ENCODE measurements at places on chromosomes 11 and 22. TPM values are rescaled to one million over a fixed set of nuclear protein-coding genes. Genes with fewer than 3 reads are reported as not detected.

Gene OR5A1
- total RNA-seq: not detected

Gene TPCN2
- 6.5 TPM for total RNA-seq

Gene OR4D5
- total RNA-seq: not detected

Gene ZNF280B
- total RNA-seq: 1.2 TPM

Gene USP2
- 0.58 TPM for total RNA-seq

Gene OR51A7
- total RNA-seq: not detected

Gene ACCS
- total RNA-seq: 17.5 TPM

Gene TRPC6
- total RNA-seq: 0.82 TPM

Gene DGCR2
- total RNA-seq: 36.5 TPM

Gene SCUBE1
- 0.09 TPM for total RNA-seq

Gene PAX6
- not detected for total RNA-seq
